ENCODE measurements at places on chromosomes 2 and 18. TPM values are rescaled to one million over a fixed set of nuclear protein-coding genes. Genes with fewer than 3 reads are reported as not detected.
A peak's percentile ranks its signal among the peaks of the same experiment; 100 is the strongest.

- no peak for DNase-seq
Measured at GRCh38 chr18:63532471-63532870, 9.7 kb upstream of the SERPINB12 start.

GRCh38 chr18:40841467-40841866 is 1113.6 kb upstream of the PIK3C3 start:
- DNase-seq = no peak

GRCh38 chr18:61435064-61435652 is 101.9 kb downstream of the CDH20 start:
- peak; percentile 6 for DNase-seq

DNA sequence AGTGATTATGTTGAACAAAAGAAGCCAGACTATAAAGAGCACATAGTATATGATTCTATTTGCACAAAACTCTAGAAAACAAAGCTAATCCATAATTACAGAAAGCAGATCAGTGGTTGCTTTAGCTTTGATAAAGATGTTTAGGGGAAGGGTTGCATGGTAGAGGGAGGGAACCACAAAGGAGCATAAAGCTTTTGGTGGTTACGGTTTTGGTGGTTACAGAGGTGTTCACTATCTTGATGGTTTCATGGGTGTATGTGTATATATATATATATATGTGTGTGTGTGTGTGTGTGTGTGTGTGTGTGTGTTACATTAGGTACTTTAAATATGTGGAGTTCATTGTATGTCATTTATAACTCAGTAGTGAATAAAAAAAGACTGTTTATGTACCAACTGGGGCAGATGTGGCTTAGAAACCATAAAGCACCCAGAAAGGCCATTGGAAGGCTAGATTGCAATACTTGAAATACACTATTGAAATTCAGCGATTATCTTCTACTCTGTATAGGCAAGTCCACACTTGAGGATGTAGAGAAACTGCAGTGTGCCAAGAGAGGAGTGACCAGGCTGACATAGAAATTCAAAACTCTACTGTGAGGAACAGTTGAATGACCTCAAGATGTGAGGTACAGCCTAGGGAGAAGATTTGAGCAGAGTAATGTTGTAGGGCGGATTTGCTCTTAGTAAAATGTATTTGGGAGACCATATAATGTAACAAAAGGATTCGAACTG is 60.6 kb downstream of the CAB39 start:
- DNase-seq = no peak

DNA sequence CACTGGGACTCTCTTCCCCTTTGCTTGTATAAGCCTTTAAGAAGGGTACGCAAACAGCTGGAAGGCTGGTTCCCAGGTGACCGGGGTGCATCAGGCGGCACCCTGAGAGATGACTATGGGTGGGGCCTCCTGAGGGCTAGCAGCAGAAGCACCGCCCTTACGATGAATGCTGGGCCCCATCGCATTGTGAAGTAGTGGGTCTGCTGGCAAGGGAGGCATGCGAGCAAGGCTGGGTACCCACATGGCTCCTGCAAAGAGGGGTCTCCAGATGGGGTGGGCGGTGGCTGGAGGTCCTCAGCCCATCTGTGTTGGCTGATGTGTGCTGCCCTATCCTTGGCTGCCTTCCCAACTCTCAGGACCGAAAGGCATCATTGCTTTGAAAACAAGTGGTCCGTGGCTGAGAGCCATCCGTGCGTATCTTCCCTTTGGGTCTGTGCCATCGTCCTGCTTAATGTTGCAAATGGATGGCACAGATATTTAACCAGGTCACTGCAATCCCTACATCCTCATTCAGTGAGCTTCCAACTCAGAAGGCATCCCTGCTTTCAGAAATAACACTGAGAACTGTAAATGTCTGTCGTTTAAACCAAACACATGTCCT is 83.5 kb upstream of the GPC1 start:
- no peak for DNase-seq

DNA sequence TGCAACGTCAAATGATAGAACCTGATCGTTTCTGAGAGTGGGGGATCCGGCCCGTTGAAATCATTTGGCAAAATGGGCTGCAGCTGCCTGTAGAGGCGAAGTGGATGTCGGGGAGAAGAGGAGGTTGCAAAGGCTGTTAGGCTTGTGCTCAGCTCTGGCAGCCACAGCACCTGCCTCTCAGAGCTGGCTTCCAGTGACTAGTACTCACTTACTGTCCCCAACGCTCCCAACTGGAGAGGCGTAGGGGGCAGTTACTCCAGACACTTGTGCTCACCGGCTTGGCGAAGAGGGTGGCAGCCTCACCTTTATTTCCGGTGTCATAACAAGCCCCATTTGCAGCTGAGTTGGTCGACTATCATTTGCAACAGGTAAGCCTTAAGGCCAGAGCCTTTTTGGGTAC is 37.9 kb downstream of the NCK2 start:
- no peak for DNase-seq

GRCh38 chr2:119028327-119029174 is 86.6 kb downstream of the MARCO start:
- DNase-seq = peak; percentile 48

DNA sequence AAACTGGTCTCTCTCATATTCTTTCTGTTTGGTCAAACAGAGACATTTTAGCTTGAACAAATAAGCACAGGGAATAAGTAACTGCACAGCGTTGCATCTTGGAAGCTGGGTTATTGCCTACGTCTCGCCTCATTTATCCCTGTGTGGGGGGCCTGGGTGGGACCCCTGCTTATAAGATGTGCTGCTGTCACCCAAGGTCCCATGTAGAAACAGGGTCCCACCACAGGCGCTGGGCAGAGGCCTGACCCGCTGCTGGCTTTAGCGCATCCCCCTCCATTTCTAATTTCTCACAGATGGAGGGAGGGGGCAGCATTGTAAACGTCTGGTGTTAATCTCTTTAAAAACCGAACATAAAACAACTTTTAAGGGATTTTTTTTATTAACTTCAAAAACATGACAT is 207.8 kb downstream of the HDAC4 start:
- DNase-seq = no peak

GRCh38 chr2:28664120-28664842 is 87.3 kb upstream of the PPP1CB start:
- no peak for DNase-seq

The SLC8A1 gene
- total RNA-seq = 9.0 TPM

The PAIP2B gene
- total RNA-seq = 2.5 TPM

Data from Daoy (cell line).